ENCODE measurements at places on chromosomes 5 and 9.

DNA sequence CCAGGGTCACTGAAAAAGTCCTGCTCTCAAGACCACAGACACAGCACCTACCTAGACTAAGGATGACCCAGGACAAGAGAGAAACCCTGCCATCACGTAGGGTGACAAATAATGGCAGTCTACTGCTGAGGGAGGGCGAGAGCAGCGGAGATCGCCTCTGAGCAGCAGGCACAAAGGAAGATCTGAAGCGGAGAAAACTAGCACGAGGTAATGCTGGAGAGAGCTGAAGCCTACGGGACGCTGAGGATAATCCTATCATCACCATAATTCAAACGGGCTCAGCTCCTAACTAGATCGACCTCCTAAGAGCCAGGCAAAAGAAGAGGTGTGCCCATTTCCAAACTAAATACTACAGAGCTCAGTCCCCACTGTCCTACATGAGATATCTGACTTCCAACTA, 41.3 kb downstream of the FBXO10 start:
- DNase-seq = no peak

DNA sequence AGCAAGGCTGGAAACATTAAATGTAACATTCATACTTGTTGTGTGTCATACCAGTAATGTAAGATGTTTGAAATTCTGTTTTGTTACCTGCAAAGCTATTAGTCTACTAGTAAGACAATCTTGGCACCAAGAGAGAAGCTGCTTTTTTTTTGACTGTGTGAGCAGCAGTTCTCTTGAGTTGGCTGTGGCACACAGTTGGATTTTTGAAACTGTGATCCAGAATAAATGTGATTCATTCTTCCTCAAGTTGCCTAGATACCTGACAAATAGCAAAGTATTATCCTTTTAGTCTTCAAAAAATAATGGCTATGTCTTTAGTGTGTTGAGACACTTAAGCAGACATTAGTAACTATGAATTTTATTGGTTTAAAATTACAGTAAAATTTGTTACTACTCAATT, 57.2 kb upstream of the HAPLN1 start:
- no peak for DNase-seq

GRCh38 chr5:140224658-140225057, 49.7 kb downstream of the CYSTM1 start:
- no peak for DNase-seq

DNA sequence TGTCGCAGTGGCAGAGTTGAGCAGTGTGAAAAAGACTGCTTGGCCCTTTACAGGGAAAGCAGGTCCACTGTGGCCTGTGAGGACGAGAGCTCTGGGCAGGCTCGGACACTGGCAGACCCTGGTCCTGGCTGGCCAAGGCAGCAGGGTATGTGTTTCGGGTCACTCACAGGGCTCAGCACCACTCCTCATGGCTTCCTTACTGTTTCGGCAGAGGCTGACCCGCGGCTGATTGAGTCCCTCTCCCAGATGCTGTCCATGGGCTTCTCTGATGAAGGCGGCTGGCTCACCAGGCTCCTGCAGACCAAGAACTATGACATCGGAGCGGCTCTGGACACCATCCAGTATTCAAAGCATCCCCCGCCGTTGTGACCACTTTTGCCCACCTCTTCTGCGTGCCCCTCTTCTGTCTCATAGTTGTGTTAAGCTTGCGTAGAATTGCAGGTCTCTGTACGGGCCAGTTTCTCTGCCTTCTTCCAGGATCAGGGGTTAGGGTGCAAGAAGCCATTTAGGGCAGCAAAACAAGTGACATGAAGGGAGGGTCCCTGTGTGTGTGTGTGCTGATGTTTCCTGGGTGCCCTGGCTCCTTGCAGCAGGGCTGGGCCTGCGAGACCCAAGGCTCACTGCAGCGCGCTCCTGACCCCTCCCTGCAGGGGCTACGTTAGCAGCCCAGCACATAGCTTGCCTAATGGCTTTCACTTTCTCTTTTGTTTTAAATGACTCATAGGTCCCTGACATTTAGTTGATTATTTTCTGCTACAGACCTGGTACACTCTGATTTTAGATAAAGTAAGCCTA, 15.7 kb downstream of the SQSTM1 start:
- no peak for DNase-seq

DNA sequence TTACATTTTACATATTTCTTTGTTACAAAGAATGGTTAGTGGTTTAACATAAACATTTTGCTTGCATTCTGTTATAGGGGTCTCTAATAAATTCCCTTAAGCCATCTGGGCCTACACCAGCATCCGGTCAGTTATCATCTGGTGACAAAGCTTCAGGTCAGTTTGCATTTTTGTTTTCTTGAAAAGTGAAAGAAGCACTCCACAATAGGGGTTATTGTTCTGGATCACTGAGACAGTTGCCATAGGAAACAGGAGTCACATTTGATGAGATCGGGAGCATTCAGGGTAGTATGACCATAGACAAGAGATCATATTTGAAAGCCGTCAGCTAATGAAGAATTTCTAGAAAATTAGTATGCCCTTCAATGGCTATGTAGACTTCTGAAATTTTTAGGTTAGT, 63.6 kb downstream of the NUP214 start:
- DNase-seq = no peak

- DNase-seq = no peak
Measured at GRCh38 chr5:67257077-67257476, 60.5 kb upstream of the CD180 start.

- DNase-seq = no peak
Measured at GRCh38 chr9:137876781-137877386, 698 bp upstream of the CACNA1B start.

DNA sequence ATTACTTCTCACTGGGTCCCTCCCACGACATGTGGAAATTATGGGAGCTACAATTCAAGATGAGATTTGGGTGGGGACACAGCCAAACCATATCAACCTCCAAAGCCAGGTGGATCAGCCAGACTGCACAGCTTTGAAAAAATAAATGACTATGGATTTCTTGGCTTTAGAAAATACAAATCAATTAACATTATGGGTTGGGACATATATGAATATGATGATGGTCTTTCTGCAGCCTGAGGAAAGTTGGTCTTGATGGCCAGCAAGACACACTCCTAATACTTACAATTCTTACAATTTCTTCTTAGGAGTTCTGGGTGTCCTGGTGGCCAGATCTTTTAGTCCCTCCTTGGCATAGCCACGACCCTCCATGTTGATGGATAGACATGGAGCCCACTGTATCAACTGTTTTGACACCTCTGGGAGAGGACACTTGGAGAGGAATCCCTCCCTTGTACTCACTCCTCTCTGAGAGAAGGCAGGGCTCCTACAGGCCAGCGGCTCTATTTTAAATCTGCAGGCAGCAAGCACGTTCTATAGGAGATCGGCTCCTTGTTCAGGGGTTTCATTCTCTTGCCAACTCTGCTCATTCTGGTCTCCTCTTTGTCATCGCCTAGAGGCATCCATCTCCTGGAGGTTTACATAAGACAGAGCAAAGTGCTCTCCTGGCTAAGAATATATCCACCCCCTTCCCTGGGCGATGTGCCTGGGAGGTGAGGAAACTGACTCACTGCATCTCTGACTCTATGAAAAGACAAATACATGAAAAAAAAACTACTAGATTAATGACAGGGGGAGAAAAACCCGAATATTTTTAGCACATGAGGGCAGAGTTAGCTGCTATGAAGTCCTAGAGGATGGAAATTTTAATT, 145.9 kb downstream of the CARTPT start:
- DNase-seq = no peak

DNA sequence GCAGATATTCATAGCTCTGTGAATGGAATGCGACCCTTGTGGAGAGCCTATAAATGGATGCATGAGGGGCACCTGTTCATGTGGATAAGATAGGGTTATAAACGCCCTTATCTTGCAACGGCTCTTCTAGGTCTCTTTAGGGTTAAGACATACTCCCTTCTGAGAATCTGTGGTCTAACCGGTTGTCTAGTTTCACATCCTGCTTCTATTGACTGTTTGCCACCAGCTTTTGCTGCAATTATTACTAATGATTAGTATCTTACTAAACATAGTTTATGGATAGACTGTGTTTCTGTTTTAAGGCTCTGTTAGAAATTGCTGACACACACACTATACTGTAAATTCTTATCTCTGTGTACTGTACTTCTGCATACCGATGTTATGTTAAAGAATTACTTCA, 198.9 kb upstream of the CYLC2 start:
- DNase-seq = no peak

DNA sequence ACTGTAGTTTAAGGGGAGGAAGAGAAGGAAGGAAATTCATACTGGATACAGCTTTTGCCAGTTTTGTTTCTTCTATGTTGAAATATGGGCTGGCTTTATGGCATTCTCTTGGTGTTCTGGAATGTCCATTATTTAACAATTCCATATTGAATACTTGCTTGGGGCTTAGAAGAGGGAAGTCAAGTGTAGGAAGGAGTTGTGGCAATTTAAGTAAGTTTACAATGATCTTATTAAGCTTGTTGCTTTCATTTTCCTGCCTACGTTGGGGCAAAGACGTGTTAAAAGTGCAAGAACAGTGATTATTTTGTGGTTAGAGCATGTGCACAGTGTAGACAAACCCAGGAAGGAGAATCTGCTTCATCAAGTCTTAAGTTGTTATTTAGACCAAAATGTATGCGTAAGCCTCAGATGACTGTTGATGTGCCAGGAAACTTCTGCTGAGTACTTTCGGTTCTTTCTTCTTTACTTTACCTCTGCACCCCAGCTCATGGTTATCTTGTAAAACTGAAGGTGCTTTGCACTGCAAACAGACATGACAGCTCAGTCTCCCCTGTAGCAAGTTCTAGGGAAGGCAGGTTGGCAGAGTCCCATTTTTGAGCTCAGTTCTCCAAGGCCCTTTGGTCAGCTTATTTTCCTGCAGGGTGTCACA, 75.8 kb downstream of the F2RL2 start:
- DNase-seq = no peak

- no peak for DNase-seq
Measured at GRCh38 chr5:142584891-142585290, 101.0 kb downstream of the FGF1 start.

DNA sequence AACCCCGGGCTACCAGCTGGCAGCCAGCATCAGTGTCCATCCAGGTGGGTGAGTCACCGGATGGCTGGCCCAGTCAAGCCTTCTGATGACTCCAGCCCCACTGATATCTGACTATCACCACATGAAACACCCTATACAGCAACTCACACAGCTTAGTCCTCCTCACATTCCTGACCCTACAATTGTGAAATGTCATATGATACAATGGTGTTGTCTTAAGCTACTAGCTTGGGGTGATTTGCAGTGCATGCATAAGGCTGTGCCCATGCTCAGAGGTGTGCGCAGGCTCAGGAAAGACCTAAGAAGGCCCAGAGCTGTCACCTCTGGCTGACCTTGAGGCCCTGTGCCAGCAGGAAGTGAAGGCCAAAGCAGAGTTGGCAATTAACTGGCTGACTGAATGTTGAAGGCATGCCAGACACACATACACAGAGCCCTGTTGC, 21.5 kb upstream of the SEMA4D start:
- DNase-seq = no peak

DNA sequence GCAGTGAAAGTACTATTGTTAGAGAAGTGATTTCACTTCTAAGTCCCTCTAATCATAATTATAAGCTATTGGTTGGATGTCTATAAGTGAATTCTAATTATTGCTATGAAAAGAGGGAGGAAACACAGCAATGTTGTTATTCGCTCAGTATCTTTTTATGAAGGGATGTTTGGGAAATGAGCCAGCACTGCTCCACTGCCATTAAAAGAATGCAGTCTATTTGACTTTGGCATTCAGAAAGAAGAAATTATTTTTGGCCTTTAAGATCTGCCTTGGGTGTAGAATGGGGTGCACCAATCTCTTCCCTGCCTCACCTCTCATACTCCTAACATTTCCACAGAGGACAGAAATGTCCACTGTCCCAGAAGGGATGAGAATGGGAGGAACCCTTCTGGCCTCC, 332.0 kb downstream of the SPATA31D1 start:
- no peak for DNase-seq

GRCh38 chr5:112084149-112084548, 327.2 kb upstream of the NREP start:
- no peak for DNase-seq

GRCh38 chr5:141022384-141022783, 28.8 kb upstream of the PCDHB1 start:
- no peak for DNase-seq

DNA sequence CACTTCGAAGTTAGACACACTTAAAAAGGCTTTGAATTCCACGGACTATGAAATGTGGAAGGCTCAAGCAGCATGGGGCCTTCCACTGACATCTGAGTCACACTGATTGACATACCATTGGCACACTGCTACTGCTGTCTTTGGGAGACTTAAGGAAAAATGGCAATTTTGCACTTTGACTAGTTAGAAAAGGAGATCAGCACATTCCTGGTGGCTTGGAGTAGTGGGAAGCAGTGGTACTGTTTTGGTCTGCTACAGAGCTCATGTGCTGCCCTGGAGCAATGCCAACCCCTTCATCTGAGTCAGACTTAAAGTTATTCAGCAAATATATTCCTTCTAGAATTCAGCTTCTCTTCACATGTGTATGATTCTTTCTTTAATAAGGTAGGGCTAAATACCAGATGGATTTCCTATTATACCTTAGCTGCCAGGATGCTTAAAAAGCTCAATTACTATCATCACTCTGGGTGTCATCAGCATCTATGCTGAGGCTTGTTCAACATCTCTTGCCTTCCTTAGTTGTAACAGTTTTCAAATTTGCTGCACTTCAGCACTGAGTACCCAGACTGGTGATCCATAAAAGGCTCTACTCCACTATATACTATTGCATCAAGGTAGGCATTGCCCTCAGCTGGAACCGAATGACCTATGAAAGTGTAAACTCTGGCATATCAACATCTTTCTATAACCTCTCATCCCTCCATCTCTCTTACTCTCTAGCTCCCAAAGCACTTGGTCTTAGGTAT, 42.3 kb upstream of the MOCS2 start:
- no peak for DNase-seq

GRCh38 chr9:111231801-111232580, 98.0 kb downstream of the OR2K2 start:
- DNase-seq = no peak

DNA sequence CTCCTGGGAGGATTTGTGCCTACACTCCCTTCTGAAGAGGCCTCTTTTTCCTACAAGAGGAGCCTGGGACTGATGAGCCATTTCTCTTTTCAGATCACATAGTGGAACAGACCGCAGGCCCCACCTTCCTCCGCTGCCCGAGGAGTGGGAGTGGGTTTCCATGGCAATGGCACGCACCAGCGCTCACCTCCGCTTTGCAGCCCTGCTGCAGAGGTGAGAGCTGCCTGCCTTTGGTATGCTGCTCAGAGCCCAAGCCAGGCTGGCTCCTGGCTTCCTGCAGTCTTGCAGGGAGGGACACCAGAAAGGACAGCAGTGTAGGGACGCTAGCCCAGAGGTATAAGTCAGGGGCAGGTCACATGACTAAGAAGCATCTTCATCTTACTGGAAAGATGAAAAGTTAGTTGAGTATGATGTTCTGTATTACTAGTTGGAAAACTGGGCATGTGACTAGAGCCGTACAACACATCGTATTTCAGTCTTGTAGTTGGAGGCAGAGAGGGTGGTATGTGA, 12.4 kb downstream of the PTTG1 start:
- DNase-seq = no peak

DNA sequence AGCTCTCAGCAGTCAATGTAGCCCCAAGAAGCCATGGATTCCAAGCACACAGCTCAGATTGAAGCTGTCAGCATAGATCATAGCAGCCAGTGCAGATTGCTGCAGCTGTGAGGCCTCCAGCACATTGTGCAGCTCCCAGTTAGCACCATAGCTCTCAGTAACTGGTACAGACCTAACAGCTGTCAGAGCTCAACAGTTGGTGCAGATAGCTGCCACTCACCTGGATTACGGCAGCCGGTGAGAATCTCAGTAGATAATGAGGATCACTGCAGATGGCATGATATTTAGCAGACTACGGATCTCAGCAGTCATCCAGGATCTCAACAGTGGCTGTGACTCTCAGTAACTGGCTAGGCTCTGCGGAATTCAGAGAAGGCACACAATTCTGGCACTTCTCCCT, 500.4 kb downstream of the TUSC1 start:
- no peak for DNase-seq

Data from stimulated activated CD8-positive, alpha-beta memory T cell treated with anti-CD3 and anti-CD28 coated beads, Interleukin-7, amount 100 ng/mL, for 24 hours (primary cell).